ENCODE measurements at places on chromosomes 7 and 10.

DNA sequence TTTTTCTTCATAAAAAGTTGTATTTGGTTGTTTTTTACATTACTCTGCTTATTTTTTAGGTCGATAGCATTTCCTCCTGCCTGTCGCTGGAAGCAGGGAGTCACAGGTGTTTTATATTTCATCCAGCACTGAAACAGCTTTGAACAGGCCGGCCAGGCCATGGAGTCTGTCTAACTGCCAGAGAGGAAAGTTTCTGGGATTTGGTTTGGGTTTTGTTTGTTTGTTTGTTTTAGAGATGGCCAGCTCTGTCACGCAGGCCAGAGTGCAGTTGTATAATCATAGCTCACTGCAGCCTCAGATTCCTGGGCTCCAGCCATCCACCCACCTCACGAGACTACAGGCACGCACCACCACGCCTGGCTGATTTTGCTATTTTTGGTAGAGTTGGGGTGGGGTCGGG lies 23.4 kb downstream of the PROSER2 start:
- DNase-seq: no peak

DNA sequence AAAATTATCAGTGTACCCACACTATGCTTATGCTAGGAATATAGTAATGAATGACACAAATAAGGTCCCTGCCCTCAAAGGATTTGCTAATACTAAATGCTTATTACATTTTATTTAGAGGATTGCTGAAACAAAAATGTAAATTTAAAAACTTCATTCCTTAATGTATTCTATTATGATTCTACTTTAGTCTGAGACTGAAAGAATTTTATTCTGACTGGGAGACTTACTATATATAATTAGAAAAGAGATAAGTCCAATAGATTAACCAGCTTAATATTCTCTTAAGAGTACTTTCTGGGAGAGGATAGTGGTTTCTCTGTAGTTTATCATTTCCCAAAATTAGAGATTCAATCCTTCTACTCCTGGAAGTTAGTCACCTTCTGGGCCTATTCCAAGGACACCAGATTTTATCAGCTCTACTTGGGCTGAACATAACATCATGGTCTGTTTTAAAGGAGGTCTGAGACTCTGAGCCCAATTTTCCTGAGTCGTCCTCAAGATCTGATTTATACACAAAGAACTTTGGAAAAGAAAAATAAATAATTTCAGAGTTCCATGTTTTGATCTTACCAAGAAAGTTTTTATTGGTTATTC lies 41.1 kb downstream of the ASZ1 start:
- DNase-seq: no peak

DNA sequence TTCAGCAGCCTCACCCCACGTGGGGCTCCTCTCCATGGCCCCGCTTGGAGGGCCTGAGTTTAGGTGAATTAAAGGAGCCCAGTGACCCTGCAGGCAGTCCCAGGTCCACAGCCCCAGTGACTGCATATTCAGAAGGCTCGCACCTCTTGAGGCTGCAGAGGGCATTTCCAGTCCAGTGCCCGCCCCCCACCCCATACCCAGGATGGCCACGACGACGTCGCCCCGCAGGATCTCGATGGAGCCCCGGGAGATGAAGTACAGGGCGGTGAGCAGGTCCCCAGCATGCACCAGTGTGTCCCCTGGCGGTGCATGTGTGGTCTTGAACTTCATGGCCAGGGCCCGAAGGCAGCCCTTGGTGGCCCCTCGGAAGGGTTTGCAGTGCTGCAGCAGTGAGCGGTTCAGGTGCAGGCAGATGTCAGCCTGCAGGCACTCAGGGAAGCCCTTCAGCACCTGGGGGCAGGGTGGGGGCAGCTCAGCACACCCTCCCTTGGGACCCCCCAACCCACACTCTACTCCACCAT lies 28.1 kb downstream of the KCNH2 start:
- DNase-seq: no peak

DNA sequence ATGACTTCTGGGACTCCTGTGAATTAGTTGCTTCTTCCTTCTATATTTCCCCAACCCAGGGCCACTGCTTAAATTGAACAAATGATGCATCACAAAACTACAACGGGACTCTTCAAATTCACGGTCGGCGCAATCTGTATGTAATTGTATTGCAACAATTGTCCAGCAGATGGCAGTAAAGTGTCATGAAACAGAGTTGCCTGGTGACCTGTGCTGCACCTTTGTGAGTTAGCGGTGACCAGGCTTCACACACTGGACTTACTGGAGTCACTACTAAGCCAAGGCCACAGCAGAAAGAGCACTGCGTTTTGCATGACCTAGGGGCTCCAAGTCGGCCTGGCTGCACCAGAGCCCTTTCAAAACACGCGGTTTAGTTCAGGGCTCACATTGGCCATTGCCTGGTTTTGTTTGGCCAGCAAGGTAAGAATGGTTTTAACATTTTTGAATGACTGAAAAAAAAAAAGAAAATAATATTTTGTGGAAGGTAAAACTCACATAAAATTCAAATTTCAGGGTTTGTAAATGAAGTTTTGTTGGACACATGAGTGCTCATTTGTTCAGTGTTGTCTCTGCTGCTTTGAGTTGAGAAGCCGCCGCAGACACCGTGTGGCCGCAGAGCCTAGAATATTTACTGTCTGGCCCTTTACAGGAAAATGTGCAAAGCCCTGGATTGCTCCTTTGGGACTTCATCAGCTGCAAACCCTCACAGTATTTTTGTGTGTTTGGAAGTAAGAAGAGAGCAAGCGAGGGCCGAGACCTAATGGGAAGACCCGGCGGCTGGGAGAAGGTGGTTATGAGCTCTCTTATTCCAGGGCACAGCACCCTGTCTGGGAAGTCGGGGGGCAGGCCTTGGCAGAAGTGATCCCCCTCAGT lies 23.2 kb upstream of the ZNF32 start:
- DNase-seq: peak; percentile 16

Data from activated effector memory CD4-positive, alpha-beta T cell treated with Interleukin-2 at 50 U/mL for 16 hours (primary cell).